ENCODE measurements at places on chromosomes 3 and 15.

DNA sequence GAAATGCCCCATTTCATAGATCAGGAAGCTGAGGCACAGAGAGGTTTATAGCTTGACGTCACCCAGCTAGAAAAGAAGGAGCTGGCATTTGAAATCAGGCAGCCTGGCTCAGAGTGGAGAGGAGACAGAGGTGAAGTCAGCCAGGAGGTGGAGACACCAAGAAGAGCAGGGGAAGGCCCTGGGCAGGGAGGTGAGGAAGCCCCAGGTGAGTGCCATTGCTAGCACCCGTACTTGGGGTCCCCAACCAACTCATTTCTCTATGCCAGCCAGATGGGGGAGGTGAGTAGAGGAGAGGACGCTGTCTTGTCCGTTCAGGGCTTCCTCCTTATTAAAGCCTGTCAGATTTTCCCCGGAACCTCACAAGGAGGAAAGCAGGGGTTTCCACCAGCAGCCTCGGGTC lies 149.6 kb upstream of the TLE3 start:
- DNase-seq, result no peak

GRCh38 chr3:127692501-127693335 lies 20.0 kb downstream of the ABTB1 start:
- no peak for DNase-seq

DNA sequence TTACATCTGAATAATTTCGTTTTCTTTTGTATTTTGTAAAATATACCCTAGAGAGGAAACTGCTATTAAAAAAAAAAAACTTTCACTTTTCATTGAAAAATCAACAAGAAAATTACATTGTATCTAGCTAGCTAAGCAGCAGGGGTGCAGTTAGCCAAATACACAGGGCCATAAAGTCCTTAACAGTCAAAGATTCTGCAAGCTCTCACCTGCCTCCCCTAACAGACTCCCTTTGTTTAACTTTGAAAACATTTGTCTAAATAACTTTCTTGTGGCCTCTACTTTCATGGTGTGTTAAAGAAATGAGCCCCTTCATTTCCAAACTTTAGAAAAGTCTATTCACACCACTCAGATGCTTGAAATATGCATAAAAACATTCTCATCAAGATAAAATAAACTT lies 23.3 kb downstream of the CBLB start:
- no peak for DNase-seq

GRCh38 chr3:17915341-17915740 lies 172.9 kb upstream of the TBC1D5 start:
- DNase-seq, result no peak

DNA sequence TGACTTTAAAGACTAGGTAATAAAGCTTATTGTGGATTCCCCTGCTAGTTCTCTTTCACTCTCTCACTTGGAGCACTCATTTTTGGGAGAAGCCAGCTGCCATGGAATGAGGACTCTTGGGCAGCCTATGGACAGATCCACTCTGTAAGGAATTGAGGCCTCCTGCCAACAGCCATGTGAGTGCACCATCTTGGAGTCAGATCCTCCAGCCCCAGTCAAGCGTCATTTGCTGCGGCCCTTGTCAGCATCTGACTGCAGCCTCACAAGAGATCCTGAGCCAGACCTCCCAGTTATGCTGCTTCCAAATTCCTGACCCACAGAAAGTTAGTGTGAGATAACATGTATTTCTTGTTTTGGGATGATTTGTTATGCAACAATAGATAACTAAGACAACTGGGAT lies 101.9 kb downstream of the SEMA6D start:
- DNase-seq, result no peak

DNA sequence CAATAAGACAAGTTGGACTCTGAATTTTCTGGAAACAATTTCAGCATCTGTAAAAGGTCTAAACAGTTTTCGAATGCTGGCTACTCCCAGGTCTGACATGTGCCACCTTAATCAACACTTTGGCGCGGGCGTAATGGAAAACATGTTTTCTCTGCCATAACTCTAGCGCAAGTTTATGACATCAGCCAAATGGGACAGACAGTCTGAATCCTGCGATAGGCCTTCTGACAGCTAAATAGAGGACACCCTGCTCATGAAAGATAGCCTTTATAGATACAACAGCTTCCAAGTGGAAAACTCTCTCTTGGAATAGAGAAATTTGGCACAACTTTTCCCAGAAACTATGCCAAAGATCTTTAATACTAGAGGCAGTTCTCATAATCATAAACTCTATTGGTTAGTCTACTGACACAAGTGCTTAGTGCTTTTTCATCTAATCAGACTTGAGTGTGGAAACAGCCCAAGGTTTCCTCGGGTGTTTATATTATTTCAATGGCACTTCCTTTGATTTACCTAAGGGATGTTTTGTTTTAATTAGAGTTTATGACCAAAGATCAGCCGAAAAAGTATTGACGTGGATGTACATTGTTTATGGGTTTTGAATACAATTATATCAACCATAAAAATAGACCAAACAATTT lies 120.1 kb upstream of the DPH6 start:
- no peak for DNase-seq

GRCh38 chr3:120052677-120053076 lies 41.6 kb downstream of the GSK3B start:
- no peak for DNase-seq

- no peak for DNase-seq
Observed at GRCh38 chr3:116070061-116070460, 375.2 kb downstream of the LSAMP start.

DNA sequence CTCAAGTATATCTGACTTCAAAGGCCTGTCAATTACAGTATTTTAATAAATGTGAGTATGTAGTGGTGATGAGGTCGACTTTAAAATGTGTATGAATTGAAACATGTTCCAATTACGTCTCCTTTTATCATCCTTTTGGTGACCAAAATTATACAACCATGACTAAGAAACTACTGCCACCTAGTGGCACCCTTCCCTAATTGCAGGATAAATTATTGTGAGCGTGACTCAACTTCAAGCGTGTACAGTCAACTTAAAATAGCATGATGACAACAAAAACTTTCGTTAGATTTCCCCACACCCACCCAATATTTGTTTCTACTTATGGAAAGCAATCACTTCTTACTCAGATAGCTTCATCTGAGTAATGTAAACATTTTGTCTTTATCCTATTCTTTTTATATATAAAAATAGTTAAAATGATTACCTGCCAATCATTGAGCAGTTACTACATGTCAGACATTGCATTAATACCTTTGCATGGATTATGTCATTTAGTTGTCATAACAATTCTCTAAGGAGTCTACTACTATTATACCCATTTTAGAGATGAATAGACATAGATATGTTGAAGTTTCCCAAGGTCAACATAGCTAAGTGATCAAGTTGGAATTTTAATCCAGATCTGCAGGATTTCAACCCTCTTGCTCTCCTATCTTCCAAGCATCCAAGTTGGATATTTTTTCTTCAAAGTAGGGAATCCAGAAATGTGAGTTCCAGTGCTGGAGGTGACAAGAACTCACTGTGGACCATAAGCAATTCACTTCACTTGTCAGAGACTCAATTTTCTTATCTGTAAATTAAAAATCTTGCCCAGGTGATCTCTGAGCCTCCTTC lies 106.0 kb downstream of the MEX3B start:
- peak; percentile 64 for DNase-seq

DNA sequence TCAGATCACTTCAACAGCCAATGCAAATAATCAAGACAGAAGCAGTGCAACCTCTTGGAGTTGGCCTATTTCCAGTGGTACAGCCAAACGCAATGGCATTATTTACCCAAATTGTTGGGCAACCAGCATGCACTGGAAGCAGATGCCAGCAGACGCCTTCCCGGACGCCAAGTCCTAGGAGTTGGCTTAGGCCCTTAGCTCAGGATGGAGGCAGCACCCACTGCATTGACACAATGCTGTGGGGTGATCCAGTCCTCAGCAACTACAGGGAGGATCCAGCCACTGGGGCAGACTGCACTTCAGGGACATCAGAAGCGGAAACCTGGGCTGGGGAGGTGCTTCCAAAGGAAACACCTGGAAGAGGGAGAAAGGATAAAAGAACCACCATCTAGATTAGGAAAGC lies 290.4 kb downstream of the FAM43A start:
- DNase-seq, result no peak

DNA sequence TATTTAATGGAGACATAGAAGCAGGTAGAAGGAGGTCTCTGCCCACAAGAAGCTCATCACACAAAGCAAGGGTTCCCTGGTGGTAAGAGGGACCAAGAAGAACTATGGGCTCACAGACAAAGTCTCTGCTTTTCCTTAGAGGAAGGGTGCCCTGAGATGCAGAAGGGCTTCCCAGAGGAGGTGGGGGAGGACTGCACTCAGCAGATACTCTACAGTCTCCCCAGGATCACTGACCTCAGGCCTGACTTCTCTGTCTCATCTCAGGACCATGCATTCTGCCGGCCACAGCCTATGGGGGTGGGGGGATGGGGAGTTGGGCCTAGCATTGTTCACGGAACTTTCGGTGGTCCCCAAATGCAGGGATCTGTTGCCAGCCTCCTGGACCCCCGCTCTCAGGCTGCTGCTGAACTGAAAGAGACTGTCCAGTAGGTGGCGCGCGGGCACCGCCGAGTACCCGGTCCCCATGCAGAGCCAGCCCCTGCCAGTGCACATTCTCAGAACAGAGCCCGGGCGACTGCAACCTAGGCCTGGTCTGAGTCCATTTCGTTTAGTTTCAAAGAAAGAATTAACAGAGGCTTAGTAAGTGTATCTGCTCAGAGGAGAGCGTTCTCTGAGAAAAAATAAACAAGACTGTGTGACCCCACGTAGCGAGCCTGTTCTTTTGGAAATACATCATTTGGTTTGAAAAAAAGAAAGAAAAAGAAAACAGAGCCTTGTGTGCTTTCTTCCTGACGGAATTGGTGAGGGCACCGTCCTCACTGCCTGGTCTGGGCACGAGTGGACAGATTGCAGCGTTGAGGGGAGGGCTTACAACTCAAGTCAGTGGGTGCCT lies 74.1 kb downstream of the LRTM1 start:
- peak; percentile 56 for DNase-seq

GRCh38 chr15:90987561-90988141 lies 6.7 kb downstream of the PRC1 start:
- DNase-seq, result no peak

GRCh38 chr3:133987136-133987535 lies 42.6 kb downstream of the SLCO2A1 start:
- no peak for DNase-seq

DNA sequence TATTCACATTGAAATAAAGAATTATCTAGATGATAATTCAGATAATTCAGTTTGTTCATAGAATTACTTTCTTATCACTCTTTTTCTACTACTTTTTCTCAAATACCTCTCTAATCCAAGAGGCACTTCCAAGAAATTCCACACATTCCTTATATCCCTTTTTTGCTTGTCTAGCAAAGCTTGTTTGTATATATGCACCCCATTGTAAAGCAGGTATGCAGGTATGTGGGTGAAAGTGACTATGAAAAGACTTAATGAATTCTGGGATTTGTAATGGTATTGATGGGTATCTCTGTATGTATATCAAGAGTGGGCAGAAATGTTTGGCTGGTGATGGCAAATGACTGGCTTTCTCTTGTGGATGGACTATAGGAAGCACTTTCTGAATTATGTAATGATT lies 94.1 kb upstream of the FGF7 start:
- DNase-seq, result no peak
